Stimulated activated effector memory CD8-positive, alpha-beta T cell treated with anti-CD3 and anti-CD28 coated beads, Interleukin-12 subunit alpha, Interleukin-12 subunit beta, amount 100 ng/mL, for 72 hours (primary cell): ENCODE measurements at places on chromosomes 1 and 21.
A peak's percentile ranks its signal among the peaks of the same experiment; 100 is the strongest.

DNA sequence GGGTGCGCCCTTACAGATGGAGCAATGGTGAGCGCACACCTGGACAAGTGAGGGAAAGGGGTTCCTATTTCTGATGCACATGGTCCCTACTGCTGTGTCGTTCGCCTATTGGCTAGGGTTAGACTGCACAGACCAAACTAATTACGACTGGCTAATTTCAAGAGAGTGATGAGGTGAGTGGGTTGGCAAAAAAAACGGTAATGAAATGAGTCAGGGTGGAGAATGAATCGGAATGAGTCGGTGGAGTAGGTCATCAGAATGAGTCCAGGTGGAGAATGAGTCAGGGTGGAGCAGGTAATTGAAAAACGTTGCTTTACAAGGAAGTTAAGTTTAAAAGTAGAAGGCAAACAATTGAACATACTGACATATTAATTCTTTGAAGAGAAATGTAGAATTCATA lies 79.8 kb downstream of the WDR4 start:
- DNase-seq = peak; percentile 68

DNA sequence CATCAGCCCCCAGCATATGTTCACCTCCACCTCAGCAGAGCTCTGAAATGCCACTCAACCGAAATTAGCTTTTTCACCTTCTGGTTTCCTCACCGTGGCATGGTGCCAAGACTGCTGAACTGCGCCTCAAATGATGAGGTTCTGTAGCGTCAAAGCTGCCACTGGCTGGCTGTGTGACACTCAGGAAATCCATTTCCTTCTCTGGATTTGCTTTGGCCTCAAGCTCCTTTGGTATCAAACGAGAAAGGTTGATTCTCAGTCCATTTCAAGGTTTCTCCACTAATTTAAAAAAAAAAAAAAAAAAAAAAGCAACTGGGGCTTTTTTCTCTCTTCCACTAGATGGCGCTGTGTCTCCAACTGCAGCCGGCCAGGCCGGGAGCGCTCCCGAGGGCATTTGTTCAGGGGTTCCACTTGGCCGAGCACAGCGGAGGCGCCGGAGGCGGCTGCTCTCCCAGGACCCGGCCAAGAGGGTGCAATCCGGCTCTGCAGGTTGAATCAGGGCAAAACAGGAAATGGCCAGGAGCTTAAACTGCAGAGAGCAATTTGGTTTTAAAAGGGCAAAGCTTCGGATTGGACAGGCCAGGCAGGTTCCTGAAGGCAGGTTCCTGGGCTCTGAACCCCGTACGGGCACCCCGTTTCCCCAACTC lies 26.5 kb upstream of the PLA2G2C start:
- DNase-seq = peak; percentile 66

- no peak for DNase-seq
Measured at GRCh38 chr1:226698659-226699058, 40.4 kb downstream of the ITPKB start.

DNA sequence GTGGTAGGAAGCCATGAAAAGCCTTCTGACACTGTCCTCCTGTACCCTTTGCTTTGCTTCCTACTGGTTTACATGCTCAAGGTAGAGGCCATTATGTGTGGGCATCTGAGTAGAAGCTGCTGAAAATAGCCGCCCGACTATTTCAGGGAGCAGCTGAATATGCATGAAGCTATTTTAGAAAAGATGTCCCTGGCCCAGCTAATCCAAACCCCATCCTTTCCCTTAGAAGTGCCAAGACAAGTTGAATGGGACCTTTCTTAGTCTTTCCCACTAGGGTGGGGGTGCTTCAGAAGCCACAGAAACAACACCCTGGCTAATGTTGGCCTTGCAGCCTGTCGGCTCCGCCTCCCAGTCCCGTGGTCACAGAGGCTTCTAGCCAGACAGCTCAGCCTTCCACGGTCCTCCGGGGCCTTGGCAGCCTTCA lies 205.1 kb upstream of the EDN2 start:
- no peak for DNase-seq

GRCh38 chr1:7430691-7431090 lies 340.4 kb upstream of the VAMP3 start:
- DNase-seq = no peak

GRCh38 chr1:114026797-114027196 lies 47.5 kb downstream of the OLFML3 start:
- no peak for DNase-seq

DNA sequence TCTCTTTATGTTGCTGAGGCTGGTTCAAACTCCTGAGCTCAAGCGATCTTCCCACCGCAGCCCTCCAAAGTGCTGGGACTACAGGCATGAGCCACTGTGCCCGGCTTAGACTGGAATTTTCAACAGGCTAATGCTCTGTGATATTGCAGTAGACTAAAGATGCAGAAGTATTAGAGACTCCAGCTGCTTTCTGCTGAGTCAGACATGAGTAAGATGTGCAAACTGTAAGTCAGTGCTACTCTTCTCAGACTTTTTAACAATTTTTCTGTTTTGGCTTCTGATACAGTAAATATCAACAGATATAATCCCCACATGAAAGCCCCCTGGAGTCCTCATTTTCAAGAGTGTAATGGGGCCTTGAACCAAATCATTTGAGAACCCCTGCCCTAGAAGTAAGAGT lies 29.3 kb upstream of the NLRP3 start:
- DNase-seq = no peak

DNA sequence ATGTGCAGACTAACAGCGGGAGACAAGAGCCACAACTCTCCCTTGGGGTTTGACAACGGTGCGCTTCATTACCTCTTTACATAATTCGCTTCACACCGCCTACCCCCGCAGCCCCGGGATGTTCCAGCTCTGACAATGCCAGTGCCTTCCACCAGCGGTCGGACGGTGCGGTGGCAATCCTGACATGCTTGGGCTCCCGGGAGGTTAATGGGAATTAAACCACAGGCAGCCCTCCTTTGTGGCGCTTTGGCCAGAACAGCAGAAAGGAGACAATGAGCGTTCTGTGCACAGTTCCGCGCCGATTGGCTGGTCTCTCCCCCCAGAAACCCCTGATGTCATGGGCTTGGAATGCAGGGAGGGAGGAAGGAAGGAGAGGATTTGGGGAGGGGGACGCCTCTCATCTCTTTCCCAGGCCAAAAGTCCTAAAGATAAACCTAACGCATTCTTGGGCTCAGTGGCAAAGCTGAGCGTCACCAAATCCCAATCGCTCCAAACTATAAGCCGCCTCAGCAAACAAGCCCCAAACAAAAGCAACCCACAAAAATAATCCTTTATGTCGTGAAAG lies 1.3 kb downstream of the CNN3 start:
- DNase-seq = no peak

- no peak for DNase-seq
Measured at GRCh38 chr1:16372535-16373285, 5.7 kb downstream of the SZRD1 start.

DNA sequence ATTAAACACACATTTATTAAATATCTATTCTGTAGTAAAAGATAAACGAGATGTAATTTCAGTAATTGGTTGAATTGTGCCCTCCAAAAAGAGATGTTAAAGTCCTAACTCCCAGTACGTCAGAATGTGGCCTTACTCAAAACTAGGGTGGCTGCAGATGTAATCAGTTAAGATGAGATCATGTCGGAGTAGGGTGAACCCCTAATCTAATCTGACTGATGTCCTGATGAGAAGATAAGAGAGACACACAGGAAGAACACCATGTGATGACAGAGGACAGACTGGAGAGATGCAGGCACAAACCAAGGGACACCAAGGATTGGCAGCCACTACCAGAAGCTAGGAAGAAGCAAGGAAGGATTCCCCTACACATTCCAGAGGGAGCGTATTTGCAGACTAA lies 104.1 kb downstream of the SLC25A24 start:
- no peak for DNase-seq

DNA sequence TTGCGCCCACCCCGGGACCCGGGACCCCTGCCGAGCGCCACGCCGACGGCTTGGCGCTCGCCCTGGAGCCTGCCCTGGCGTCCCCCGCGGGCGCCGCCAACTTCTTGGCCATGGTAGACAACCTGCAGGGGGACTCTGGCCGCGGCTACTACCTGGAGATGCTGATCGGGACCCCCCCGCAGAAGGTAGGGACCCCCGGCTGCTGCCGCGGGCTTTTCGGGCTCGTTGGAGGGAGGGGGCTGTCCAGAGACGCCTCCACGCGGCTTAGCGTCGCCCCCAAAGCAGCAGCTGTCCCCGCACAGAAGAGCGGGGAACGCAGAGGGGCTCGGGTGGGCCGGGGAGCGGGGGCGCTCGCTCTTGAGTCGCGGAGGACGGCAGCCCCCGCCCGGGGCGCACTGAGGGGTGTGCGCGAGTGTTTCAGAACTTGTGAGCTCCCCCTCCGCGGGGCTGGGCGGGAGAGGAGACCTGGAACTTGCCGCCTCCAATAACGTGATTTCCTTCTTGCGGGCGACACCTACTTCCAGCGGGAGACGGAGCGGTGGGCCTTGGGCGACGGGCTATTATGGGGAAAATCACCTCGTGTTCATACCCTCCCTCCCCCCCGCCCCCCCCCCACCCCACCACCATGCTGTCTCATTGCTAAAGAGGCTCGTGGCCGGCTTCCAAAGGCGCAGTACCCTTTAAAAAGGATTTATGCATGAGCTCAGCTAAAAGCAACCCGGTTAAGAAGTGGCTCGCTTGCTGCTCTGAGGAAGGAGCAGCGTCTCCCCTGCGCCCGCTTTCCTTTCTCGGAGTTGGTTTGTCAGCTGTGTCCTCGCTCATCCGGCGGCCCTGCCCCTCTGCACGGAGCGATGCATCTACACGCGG lies 664 bp downstream of the BACE2 start:
- no peak for DNase-seq

DNA sequence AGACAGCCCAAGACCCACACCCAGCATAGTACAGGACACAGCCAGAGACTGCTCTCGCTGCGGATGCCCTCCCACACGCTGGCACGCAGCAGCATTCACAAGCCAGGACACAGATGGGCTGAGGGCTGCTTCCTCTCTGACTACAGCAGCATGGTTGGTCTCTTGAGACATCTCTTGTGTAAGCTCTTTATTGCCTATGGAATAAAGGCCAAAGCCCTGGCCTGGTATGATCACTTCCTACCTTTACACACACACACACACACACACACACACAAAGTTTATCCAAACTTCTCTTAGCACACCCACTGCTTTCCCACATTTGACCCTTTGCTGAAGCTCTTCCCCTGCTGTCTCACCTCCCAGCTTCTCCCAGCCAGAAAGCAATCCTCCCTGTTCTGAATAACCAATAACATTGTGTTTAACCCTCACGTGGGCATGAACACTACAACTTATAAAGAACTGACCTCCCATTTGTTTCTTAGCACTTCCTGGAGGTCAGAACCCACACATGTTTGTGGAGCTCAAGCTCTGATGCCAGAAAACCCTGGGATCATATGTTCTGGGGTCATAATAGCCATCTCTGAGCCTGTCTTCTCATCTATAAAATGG lies 1.2 kb upstream of the LUZP1 start:
- DNase-seq = no peak

- DNase-seq = no peak
Measured at GRCh38 chr1:115090540-115090939, 1.2 kb upstream of the TSPAN2 start.

DNA sequence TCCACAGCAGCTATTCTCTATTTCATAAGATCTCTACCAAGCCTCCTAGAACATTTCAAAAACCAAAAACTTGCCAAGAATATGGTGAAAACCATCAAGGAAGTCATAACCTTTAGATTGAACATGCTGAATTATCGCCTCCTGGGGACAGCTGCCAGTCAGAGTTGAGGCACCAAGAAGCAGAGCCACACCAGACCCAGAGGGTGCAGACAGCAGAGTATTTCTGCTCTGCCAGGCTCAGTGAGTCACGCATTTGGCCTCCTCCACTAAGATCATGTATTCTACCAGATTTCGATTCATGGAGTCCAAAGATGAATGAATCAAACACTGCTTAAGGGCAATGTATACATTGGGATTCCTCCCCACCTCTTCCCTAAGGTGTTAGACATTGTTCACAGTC lies 2.1 kb downstream of the F3 start:
- no peak for DNase-seq
